Activated CD8-positive, alpha-beta memory T cell treated with anti-CD3 and anti-CD28 coated beads for 4 hours (primary cell): ENCODE measurements at places on chromosomes 4 and X.
A peak's percentile ranks its signal among the peaks of the same experiment; 100 is the strongest.

- DNase-seq = no peak
These were observed 7.6 kb downstream of the UBE2D3 start for GRCh38 chr4:102819588-102820365.

GRCh38 chrX:71178908-71179307 lies 34.3 kb downstream of the NLGN3 start:
- DNase-seq = no peak

- DNase-seq = no peak
These were observed 104.8 kb downstream of the DLG3 start for GRCh38 chrX:70549429-70549828.

DNA sequence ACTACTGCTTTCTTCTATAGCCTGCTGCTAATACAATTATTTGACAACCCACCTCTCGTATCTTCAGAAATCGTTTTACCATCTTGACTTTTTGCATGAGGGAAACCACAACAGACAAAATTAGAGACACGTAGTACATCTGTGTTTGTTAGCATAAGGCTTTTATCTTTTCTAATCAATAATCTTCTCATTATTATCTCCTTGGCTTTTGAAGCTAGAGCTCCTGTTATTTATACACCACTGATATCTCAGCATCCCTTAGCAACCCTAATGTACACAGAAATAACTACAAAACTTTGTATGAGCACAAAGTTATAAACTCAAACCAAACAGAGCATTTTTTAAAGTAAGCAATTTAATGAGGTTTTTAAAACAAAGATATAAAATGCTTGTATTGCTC lies 39.7 kb downstream of the CORIN start:
- DNase-seq = no peak

DNA sequence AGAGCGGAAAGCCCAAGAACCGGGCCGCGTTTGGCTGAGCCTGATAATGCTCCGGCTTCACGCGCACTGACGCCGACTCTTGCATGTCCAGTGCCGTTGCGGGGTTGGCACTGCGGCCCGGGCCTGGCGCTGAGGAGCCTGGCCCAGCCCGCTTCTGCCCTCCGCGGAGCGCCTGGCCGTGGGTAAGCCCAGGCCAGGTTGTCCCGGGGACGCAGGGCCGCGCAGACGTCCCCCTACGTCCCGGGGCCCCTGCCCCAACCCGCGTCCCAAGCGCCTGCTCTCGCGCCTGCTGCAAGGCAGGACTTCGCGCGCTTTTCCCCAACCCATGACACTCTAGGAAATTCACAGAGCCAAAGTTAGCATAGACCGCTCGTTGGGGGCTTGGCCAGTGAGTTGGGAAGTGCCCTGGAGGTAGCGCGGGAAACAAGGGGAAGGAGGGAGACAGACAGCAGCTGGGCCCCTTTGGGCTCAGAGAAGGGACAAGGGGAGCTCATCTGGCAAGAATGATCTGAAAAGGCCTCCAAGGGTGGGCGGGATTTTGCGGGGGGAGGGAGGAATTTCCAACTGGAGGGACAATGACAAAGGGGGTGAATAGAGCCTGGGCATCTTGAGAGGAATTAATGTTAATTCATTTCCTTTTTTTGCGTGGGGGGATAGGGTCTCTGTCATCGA lies 665 bp upstream of the LRPAP1 start:
- no peak for DNase-seq

- DNase-seq = no peak
These were observed 60.0 kb downstream of the SLC9B1 start for GRCh38 chr4:102959496-102959895.

DNA sequence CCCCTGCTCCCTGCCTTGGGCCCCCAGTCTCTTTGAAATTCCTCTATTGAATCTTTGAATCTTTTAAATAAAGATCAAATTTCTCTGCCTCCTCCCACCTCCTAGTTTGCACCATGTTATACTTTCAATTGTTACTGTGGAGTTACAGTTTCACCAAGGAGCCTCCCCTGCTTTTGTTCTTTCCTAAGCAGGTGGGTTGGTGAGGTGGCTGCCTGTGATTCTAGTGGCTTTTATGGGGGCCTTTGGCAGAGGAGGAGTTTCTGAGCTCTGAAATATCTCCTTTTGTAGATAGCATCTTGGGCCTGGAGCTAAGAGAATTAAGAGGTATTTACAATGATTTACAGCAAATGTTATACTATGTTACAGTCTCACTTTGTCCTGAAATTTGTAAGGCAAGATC lies 133.8 kb upstream of the STX18 start:
- no peak for DNase-seq

DNA sequence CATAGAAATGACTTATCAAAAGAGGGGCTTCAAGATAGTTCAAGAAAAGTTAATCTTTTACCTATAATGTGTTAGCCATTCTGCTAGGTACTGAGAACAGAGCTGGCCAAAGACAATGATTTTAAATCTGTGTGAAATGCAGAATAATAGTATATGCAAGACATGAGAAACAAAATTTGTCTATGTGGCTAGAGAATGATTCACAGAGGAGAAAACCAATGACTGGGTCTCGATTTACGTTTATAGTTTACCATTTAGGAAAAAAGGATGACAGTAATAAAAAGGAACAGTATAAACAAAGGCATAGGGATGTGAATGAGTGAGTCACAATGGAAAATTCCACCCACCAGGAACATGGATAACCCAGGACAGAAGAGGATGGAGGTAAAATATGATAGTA lies 31.9 kb downstream of the NPFFR2 start:
- no peak for DNase-seq

- DNase-seq = no peak
These were observed 122.3 kb upstream of the TMEM164 start for GRCh38 chrX:109880629-109881028.

GRCh38 chrX:112645774-112646173 lies 34.0 kb downstream of the LHFPL1 start:
- DNase-seq = no peak

GRCh38 chrX:54473993-54474859 lies 21.8 kb downstream of the FGD1 start:
- DNase-seq = no peak

DNA sequence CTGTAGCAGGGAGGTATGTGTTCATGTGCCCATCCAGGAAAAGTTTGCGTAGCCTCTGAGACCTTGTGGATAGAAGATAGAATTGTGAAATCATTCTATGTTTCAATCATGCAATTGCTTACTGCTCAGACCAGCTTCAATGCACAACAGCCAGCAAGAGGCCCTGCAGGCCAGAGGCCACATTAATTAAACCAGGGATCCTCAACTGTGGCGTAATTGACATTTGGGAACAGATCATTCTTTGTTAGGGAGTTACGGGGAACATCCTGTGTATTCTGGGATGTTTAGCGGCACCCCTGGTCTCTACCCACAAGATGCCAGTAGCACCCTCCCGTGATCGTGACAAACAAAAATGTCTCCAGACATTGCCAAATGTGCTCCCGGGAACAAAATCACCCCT lies 86.5 kb upstream of the PRPS2 start:
- DNase-seq = no peak

- no peak for DNase-seq
These were observed 1849.7 kb downstream of the PCDH7 start for GRCh38 chr4:32569861-32570260.

GRCh38 chrX:120238933-120239332 lies 11.7 kb upstream of the ZBTB33 start:
- DNase-seq = no peak

- no peak for DNase-seq
These were observed 5.6 kb upstream of the TEC start for GRCh38 chr4:48275247-48275646.

DNA sequence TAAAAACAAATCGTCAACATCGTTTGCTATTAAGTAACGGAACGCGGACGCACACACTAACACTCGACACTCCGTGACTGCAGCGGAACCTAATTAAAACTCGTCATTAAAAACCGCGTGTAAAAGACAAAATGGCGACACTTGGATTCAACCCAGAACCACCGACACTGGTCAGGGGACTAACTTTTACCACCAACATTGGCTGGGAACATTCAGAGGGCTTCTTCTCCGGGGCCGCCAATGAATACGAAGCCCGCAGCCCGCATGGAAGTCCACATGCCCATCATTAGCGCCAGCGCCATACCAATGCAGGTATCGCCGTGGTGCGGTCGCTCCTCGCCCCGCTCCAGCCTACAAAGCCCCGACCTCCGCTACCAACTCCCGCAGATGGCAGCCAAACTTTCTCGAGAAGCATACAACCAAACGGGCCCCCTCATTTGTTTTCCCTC lies 498 bp downstream of the RBMX start:
- peak; percentile 1 for DNase-seq

DNA sequence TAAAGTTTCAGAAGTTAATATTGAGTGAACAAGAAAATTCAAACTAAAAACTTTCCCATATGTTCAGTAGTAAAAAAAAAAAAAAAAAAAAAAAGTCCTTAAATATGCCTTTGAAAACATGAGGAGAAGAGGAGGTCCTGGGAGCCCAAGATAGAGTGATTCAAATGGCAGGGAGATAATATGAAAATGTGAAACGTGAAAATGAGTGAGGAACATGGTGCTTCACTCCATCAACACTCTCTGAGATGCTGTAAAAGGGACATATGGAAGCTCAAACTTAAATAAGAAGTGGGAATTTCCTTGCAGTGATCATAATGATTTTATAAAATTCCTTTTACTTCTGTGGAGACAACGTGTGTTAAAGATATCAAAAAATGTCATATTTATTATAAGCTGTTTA lies 423.9 kb downstream of the PABPC4L start:
- no peak for DNase-seq

- no peak for DNase-seq
These were observed 109.9 kb downstream of the AFF1 start for GRCh38 chr4:87044511-87045233.

- no peak for DNase-seq
These were observed 203.7 kb upstream of the NWD2 start for GRCh38 chr4:37040816-37041215.

DNA sequence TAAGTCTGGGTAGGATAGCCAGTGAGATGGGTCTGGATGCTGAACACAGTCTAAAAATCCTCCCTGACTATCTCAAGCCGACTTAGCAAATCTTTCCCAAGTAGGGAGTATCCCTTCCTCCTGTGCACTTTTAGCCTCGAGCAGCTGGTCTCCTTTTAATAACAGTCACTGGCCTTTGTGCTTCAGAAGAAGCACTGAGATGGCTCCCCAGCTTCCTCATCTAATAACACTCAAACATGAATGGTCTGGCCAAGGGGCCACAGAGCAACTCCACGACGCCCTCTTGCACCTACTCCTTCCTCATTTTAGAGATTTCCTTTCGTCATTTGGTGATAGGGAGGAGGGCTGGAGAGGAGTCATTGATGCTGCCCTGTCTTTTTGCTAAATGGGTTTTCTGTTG lies 78.8 kb upstream of the TMEM150C start:
- no peak for DNase-seq

DNA sequence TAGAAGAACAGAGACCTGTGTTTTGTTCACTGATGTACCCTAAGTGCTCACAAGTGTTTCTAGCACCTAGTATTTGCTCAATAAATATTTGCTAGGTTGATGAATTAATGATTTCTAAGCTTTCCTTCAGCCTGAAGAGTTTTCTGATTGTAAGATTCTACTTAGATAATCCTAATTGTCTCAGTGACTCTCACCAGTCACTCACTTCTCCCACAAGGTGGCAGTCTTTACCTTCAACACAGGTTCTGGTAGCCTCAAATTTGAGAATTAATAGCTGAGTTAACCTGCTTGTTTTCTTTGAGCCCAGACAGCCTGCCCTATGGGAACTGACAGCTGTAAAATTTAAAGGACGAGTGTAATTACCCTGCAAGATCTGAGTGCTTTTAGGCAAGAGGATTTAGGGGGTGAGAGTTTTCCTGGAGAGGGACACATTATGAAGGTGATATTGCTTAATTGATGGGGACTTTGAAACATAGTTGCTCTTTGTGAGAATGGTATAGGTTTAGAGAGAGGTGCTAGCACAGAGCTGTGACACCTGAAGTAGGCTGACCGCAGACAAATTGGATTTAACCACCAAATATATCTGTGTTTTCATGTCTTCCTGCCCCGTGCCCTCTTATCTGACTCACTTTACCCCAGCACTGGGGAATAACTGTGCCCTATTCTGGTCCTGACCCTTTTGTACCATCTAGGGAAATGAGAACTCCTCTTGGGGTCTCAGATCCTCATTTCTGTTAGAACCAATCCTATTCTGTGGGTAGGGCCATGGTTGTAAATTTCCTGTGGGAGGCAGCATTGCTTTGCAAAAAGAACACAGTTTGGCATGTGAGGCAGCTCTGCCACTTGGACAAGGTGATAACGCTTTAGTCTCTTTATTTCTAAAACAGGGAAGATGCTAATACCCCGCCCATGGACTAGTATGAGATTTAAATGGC lies 27.7 kb downstream of the CD38 start:
- DNase-seq = no peak
